ENCODE measurements at places on chromosomes 4 and X.

GRCh38 chrX:63740382-63740781 lies 44.6 kb downstream of the ARHGEF9 start:
- DNase-seq, result no peak

- no peak for DNase-seq
Measured at GRCh38 chr4:17687237-17687857, 72.9 kb downstream of the MED28 start.

- DNase-seq, result peak; percentile 84
Measured at GRCh38 chr4:182826391-182826790, 90.8 kb downstream of the DCTD start.

DNA sequence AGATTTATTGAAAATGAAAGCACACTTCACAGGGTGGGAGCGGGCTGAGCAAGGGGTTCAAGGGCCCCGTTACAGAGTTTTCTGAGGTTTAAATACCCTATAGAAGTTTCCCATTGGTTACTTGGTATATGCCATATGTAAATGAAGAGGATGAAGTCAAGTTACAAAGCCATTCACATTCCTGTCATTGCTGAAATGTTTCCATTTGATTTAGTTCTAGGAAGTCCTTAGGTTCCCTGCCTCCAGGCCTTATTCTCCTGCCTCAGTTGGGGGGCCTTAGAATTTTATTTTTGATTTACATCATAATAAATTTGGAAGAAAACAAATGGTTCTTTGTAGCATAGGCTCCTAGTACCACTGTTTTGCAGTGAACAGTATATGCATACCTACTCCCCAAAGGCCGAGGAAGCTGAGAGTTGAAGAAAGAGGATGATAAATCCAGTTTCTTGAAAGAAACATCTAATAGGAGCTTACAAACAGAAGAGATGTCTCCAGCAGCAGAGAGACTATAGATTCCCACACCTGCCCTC lies 31.8 kb downstream of the SERTM2 start:
- no peak for DNase-seq

GRCh38 chr4:108544481-108544880 lies 75.9 kb upstream of the RPL34 start:
- DNase-seq, result peak; percentile 12

GRCh38 chr4:186642530-186642929 lies 81.1 kb downstream of the FAT1 start:
- no peak for DNase-seq

DNA sequence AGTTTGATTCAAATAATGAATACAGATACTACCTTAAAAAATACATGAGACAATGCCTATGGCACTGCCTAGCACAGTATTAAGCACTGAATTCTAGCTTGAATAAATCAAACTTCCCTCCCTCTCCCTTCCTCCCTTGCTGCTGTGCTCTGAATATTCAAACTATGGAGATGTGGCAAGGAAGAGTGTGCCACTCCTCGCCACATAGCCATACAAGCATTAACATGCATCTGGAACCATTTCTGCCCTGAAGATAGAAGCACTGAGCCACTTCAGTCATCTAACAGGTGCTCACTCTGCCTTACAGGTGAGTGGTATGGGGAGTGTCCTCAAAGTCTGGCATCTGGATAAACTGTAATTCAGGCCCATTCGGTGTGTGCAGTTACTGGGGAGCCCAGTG lies 276.9 kb downstream of the ARHGAP24 start:
- no peak for DNase-seq

DNA sequence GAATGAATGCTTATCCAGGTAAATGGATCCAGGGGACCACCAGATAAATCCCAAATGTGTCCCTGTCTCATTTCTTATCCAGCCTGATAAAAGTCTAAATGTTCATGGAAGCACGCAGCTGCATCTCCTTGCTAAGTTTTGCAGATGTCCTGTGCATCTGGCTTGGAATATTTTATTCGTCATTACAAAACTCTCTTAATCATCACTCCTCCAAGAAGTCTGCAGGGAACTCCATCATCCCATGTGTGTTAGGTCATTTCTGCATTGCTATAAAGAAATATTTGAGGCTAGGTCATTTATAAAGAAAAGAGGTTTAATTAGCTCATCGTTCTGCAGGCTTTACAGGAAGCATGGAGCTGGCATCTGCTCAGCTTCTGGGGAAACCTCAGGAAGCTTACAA lies 297.2 kb downstream of the HS3ST1 start:
- no peak for DNase-seq
